ENCODE measurements at places on chromosomes 7 and 10. TPM values are rescaled to one million over a fixed set of nuclear protein-coding genes. Genes with fewer than 3 reads are reported as not detected.

DNA sequence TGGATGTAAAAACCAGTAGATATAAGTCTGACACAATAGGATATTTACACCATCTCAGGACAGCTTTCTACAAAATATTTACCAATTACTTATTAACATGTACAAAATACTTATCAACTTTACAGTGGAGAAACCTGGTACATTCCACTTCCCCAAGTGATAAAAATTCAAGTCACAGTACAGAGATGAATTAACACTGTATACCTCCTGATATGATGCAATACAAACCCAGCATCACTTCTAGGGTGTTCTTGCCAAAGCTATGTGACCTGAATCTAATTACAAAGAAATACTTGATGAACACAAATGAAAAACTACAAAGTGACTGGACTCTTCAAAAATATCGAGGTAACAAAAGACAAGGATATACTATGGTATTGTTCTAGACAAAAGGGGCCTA is 156.4 kb upstream of the FGFR2 start:
- no peaks in the 10 kb centered on the region for H3K36me3 ChIP-seq
- H3K4me3 ChIP-seq: no peak overlapping the region
- DNase-seq: no peak
- no peaks in the 10 kb centered on the region for H3K27me3 ChIP-seq
- H3K4me1 ChIP-seq: peaks cover 15% of the 10 kb centered on the region
- H3K27ac ChIP-seq: no peak overlapping the region

GRCh38 chr7:137304624-137305235 is 38.8 kb downstream of the PTN start:
- no peaks in the 10 kb centered on the region for H3K36me3 ChIP-seq
- no peaks in the 10 kb centered on the region for H3K4me1 ChIP-seq
- no peak for DNase-seq
- no peak overlapping the region for H3K27ac ChIP-seq

- H3K4me3 ChIP-seq: no peak overlapping the region
- no peaks in the 10 kb centered on the region for H3K4me1 ChIP-seq
- no peak overlapping the region for H3K27ac ChIP-seq
- no peaks in the 10 kb centered on the region for H3K36me3 ChIP-seq
- DNase-seq: no peak
Observed at GRCh38 chr7:8365499-8366110, 67.8 kb upstream of the NXPH1 start.

GRCh38 chr10:94439275-94439861 is 37.0 kb downstream of the TBC1D12 start:
- no peaks in the 10 kb centered on the region for H3K36me3 ChIP-seq
- no peaks in the 10 kb centered on the region for H3K27me3 ChIP-seq
- no peak overlapping the region for H3K27ac ChIP-seq
- H3K4me1 ChIP-seq: peaks cover 6% of the 10 kb centered on the region
- no peak for DNase-seq

- H3K4me3 ChIP-seq: no peak overlapping the region
- H3K27me3 ChIP-seq: no peaks in the 10 kb centered on the region
- no peaks in the 10 kb centered on the region for H3K4me1 ChIP-seq
- no peak overlapping the region for H3K27ac ChIP-seq
- H3K36me3 ChIP-seq: no peaks in the 10 kb centered on the region
- no peak for DNase-seq
Observed at GRCh38 chr10:4053940-4054339, 268.9 kb upstream of the KLF6 start.

GRCh38 chr7:44367475-44368043 is 42.2 kb upstream of the CAMK2B start:
- no peak for DNase-seq
- H3K36me3 ChIP-seq: no peaks in the 10 kb centered on the region
- H3K4me3 ChIP-seq: no peak overlapping the region
- peaks cover 3% of the 10 kb centered on the region for H3K27me3 ChIP-seq
- H3K4me1 ChIP-seq: no peaks in the 10 kb centered on the region
- H3K27ac ChIP-seq: no peak overlapping the region

GRCh38 chr10:125217990-125218675 is 57.8 kb upstream of the CTBP2 start:
- no peak overlapping the region for H3K27ac ChIP-seq
- no peak overlapping the region for H3K4me3 ChIP-seq
- no peaks in the 10 kb centered on the region for H3K4me1 ChIP-seq
- DNase-seq: no peak

- DNase-seq: no peak
- H3K36me3 ChIP-seq: no peaks in the 10 kb centered on the region
- no peak overlapping the region for H3K27ac ChIP-seq
- H3K4me1 ChIP-seq: peaks cover 46% of the 10 kb centered on the region
Observed at GRCh38 chr7:140165422-140165821, 11.4 kb downstream of the KDM7A start.

DNA sequence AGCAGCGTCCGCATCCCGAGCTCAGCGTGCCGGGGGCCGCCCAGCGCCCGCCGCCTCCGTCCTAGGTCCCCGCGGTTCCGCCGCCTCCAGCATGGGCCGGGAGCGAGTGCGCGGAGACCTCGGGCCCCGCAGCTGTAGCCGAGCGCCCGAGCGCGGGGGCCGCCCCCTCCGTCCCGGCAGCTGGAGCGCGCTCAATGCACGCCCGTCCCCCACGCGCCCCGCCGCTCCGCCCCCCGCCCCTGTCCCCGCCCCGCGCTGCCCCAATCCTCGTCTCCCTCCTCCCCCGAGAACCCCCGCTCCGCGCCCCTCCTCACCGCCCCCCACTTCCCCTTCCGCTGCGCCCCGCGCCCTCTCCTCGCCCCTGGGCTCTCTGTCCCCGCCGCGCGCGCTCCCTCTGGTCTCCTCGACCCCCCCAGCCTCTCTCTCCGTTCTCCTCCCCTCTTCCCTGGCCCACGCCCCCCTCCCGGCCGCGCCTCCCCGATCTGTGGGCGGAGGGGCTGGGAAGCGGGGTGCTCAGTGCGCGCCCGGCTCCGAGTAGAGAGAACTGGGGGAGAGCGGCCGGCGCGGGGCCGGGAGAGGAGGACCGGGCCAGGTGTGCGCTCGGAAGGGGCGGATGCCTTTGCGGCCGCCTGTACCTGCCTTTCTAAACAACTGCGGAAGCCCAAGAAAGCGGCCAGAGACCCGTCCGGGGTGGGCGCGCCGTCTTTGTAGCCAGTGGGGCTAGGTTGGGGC is at the start of gene VIPR2:
Gene VIPR2, minus strand, starts transcription at position 110 of the 732 bp plus-strand sequence. Its CDS starts 96 bp downstream, at position 14.
- no peak for DNase-seq
- H3K27me3 ChIP-seq: no peaks in the 10 kb centered on the region
- H3K36me3 ChIP-seq: no peaks in the 10 kb centered on the region
- H3K4me1 ChIP-seq: peaks cover 10% of the 10 kb centered on the region
- peak within 1 kb of the TSS; percentile 63 for H3K4me3 ChIP-seq

DNA sequence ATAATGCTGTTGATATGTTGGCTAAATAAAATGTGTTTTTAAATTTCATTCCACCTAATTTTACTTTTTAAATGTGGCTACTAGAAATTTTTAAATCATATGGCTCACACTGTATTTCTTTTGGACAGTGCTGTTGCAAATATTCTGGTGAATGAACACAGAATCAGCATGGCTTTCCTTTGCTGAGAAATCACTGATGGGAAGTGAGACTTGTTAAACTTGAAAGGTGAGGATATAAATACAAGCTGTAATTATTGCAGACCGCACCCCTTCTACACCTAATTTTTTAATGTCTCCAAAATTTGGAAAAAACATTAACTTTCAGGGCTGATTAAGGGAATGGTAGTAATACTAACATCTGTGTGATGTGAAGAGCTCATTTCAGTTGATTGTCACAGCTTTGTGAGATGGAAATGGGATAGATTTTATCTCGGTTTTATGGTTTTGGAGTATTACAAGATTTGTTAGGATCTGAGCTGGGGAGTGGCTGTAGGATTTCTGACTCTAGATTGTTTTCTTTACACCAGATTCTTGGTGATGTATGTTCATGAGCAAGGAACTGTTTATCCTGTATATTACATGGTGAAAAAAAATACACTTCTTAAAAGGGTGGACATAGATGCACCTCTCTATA is 1.3 kb downstream of the MIOS start:
- peak overlapping the region; percentile 85 for H3K4me3 ChIP-seq
- no peak for DNase-seq
- no peaks in the 10 kb centered on the region for H3K27me3 ChIP-seq
- peak overlapping the region; percentile 97 for H3K27ac ChIP-seq

DNA sequence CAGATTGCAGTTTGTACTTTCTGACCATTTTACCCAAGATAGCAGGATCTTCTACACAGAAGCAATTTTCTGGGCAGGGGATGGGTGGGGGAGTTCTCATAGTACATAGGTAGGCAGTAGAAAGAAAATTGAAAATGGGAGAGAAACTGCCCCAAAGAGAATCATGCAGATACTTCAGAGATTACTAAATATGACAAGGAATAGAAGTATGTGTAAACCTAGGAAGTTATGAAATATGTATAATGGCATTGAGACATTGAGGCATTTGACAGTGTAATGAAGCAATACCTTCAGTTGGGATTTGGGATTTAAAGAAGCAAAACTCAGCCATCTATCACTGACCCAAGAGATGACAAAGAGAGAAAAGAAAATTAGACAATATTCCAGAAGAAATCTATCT is 233.0 kb downstream of the PTN start:
- no peak for DNase-seq
- H3K27ac ChIP-seq: no peak overlapping the region
- H3K36me3 ChIP-seq: no peaks in the 10 kb centered on the region
- no peaks in the 10 kb centered on the region for H3K4me1 ChIP-seq
- no peak overlapping the region for H3K4me3 ChIP-seq

- H3K27ac ChIP-seq: no peak overlapping the region
- H3K36me3 ChIP-seq: no peaks in the 10 kb centered on the region
- H3K4me3 ChIP-seq: no peak overlapping the region
- no peak for DNase-seq
- H3K4me1 ChIP-seq: no peaks in the 10 kb centered on the region
Observed at GRCh38 chr7:3461923-3462322, 160.9 kb downstream of the SDK1 start.

The C7orf33 gene
- not detected for total RNA-seq

The GRM3 gene
- not detected for total RNA-seq

The DLX6 gene
- not detected for total RNA-seq

The INHBA gene
- total RNA-seq: 0.26 TPM

The AS3MT gene
- total RNA-seq: 4.7 TPM
